ENCODE measurements at places on chromosomes 11 and 22.

- DNase-seq = no peak
Observed at GRCh38 chr11:28505232-28505631, 397.0 kb downstream of the METTL15 start.

GRCh38 chr11:75144716-75145014 is 6.2 kb upstream of the SLCO2B1 start:
- DNase-seq = no peak

DNA sequence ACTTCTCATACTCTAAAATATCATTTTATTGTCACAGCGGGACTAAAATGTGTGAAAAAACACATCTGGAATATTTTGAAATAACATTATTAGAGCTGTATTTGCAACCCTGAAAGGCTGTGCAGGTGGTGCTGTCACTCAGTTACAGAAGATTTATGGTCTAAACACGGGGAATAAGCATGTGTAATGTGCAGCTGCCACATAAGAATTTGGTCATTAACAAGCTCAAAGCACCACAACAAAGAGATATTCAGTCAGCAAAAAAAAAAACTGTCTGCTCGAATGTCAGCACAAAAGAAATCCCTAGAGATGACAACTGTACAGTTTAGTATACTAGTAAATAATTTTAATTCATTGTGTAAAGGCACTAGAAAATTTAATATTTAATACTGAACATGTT is 31.3 kb downstream of the TMEM123 start:
- peak; percentile 53 for DNase-seq

DNA sequence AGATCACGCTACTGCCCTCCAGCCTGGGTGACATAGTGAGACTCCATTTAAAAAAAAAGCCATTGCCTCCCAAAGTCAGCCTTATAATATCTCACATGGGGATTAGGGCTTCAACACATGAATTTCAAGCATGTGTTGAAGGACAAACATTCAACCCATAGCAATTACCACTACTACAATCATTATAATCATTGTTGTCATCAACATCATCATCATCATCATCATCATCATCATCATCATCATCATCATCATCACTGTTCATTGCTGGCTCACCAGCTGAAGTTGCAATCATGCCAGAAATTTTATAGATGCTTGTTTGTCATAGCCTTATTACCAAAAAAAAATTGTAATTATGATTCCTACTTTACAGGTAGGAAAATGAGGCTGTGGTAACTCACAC is 762.9 kb downstream of the METTL15 start:
- no peak for DNase-seq

- DNase-seq = no peak
Observed at GRCh38 chr11:30853439-30853838, 267.3 kb upstream of the MPPED2 start.

- peak; percentile 25 for DNase-seq
Observed at GRCh38 chr11:121964591-121964990, 151.4 kb downstream of the BLID start.
